Myocyte (in vitro differentiated cells): ENCODE measurements at places on chromosomes 1 and 21. TPM values are rescaled to one million over a fixed set of nuclear protein-coding genes. Genes with fewer than 3 reads are reported as not detected.
A peak's percentile ranks its signal among the peaks of the same experiment; 100 is the strongest.

DNA sequence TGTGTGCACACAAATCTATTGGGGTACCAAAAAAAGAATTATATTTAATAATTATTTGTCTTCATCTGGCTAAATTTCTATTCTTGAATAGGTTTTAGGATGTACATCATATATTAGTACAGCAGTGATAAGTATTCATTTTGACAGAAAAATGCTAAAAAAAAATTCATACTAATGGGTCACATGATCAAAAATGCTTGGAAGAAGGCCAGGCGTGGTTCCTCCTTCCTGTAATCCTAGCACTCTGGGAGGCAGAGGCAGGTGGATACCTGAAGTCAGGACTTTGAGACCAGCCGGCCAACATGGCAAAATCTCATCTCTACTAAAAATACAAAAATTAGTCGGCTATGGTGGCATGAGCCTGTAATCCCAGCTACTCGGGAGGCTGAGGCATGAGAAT lies 26.9 kb upstream of the PTGFRN start:
- DNase-seq, result no peak

DNA sequence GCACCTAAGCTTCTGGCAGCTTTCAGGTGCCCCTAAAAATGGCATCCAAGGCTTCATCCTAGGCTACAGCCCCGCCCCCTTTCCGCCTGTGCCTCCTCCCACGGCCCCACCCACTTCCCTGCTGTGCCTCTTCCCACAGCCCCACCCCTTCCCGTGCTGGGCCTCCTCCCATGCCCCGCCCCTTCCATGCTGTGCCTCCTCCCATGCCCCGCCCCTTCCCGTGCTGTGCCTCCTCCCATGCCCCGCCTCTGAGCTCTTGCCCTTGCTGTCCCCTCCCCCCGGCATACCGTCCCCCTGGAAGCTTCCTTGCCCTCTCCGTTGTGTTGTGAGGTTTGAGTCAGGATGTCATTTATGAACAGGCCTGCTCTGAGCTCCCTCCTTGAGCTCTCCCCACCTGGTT lies 228.5 kb upstream of the AJAP1 start:
- no peak for DNase-seq

- no peak for DNase-seq
Observed at GRCh38 chr1:226314055-226314454, 5.1 kb upstream of the LIN9 start.

DNA sequence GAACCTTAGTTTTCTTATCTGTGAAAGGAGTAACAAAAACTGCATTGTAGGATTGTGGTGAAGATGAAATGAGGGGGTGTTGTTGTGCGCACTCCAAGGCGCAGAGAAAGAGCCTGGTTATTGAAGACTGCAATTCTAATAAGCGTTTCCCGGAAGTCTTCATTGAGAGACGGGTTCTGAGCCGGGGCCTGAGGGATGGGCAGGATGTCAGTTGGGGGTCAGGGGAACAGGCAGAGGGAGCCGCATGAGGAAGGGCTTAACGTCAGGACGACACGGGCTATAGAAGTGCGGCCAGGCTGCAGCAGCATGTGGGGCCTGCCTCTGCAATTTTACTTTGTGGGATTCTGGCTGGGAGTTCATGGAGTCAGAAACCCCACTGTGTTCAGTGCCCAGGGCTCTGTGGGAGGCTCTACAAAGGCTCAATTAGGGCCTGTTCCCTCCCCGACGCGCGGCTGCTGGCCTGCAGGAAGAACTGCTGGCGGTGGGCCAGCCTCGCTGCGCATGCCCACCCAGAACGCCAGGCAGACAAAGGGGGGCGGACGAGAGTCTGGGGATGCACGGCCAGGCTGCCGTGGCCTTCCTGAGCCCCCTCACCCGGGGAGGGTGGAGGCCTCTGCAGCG lies 20.7 kb downstream of the TRIM62 start:
- DNase-seq, result no peak

- no peak for DNase-seq
Observed at GRCh38 chr1:163604896-163605295, 283.1 kb downstream of the NUF2 start.

GRCh38 chr21:32022146-32022545 lies 149.3 kb downstream of the HUNK start:
- no peak for DNase-seq

- DNase-seq, result peak; percentile 5
Observed at GRCh38 chr1:61914823-61915482, 172.7 kb downstream of the PATJ start.

The PRAMEF7 gene
- not detected in 2 replicates for total RNA-seq

The AADACL3 gene
- total RNA-seq, result not detected in 2 replicates

The TAS1R1 gene
- 7.5 and 8.0 TPM in 2 replicates for total RNA-seq

The KIAA0319L gene
- total RNA-seq, result 81.1 and 81.3 TPM in 2 replicates

The PRAMEF20 gene
- not detected in 2 replicates for total RNA-seq

The HS2ST1 gene
- 28.9 and 38.2 TPM in 2 replicates for total RNA-seq

The MR1 gene
- total RNA-seq, result 10.4 and 11.8 TPM in 2 replicates

The ICOSLG gene
- 4.1 and 7.4 TPM in 2 replicates for total RNA-seq

The MCOLN2 gene
- total RNA-seq, result 0.48 TPM in 1 of 2 replicates, not detected in the other
